RWPE1 (cell line): ENCODE measurements at places on chromosomes 5 and 9.

DNA sequence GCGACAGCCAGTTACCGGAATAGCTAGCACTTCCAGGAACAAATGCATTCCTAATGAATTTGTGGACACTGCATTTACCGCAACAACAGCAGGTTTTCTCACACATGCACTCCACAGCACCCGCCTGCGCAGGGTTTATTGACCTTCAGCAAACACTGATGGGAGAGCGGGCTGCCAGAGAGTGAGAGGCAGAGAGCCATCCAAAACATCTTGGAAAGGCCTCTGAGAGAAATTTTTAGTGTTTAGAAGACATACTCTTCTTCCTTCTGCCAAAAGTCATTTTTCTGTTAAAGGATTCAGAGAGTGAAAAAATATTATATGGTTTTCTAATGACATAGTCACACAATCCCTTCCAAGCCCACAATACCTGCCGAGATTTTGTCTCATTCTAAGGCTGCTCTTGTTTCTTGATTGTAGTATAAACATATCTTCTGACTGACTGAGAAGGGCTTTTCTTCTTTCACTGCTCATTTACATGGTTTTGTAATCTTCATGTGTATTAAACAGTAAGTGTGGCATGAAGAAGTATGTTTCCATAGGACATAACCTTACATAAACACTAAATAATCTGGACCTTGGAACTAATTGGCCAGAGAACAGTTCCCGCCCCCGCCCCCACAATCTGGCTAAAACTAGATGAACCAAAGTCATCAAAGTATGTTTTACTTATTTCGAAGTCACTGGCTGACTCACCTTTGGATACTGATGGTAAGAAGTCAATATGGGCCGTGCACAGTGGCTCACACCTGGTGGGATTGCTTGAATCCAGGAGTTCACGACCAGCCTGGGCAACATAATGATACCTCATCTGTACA lies 432.5 kb upstream of the MEF2C start:
- no peak for DNase-seq

GRCh38 chr5:5139777-5140478 lies at the start of gene ADAMTS16:
Gene ADAMTS16, plus strand, starts transcription at chr5:5140330. Its CDS starts 138 bp downstream, at chr5:5140468.
- DNase-seq: no peak

DNA sequence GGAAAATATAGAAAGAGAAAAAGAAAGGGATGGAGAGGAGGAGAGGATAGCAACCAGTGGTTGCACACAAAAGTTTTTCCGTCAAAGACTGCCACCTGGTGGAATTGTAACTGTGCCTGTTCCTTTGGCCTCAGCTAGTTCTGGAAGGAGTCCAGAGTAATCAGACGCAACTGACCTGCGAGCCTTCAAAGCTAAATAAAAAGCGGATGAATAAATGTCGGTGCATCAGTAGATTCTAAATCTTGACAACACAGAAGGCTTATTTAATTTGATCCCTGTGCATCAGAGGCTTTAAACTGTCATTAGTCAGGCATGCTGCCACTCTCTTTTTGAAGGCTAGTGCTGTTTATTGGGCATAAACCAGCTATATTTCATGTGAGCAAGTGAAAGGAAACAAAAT lies 132.9 kb upstream of the ACO1 start:
- peak; percentile 50 for DNase-seq

GRCh38 chr5:58871648-58872242 lies 288.9 kb downstream of the RAB3C start:
- DNase-seq: peak; percentile 39

DNA sequence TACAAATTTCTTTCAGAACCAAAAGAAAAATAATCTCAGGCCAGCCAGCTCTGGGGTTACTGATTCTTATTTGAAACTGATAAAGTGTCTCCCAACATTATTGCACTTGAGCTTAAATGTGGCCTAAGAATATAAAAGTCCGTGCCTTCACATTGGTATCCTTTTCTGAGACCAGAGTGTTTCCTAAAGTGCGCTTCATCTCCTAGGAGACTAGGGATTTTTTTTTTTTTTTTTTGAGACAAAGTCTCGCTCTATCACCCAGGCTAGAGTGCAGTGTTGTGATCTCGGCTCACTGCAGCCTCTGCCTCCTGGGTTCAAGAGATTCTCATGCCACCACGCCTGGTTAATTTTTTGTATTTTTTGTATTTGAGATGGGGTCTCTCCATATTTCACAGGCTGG lies 23.6 kb upstream of the KCNIP1 start:
- DNase-seq: no peak

GRCh38 chr9:4592886-4593285 lies 69.2 kb upstream of the PLPP6 start:
- no peak for DNase-seq

GRCh38 chr9:70778568-70778967 lies 342.9 kb downstream of the TRPM3 start:
- DNase-seq: no peak

- no peak for DNase-seq
Observed at GRCh38 chr5:176660530-176660859, 13.2 kb downstream of the TSPAN17 start.

- no peak for DNase-seq
Observed at GRCh38 chr9:136160381-136160841, 41.7 kb upstream of the TMEM250 start.

- peak; percentile 76 for DNase-seq
Observed at GRCh38 chr5:53035868-53036381, 46.8 kb downstream of the ITGA2 start.

GRCh38 chr9:16460696-16461095 lies 409.8 kb downstream of the BNC2 start:
- no peak for DNase-seq

DNA sequence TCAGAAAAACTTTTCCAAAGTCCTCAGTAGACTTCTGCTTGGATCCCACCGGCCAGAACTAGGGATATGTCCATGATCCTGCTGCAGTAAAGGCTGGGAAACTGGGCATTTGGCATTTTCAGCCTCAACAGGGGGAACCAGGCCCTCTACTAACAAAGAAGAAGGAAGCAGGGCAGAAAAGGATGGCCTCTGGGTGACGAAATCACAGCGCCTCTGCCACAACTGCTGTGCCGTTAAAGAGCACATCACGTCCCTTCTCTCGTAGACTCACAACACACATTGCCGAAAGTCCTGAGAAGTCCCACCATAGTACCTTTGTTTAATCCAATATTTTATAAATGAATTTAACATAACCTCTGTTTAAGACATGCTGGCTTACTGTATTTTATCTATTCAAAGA lies 10.4 kb upstream of the AFAP1L1 start:
- no peak for DNase-seq

- no peak for DNase-seq
Observed at GRCh38 chr5:91850031-91850430, 466.9 kb upstream of the ARRDC3 start.

GRCh38 chr5:88405783-88406182 lies 137.1 kb upstream of the TMEM161B start:
- DNase-seq: no peak

DNA sequence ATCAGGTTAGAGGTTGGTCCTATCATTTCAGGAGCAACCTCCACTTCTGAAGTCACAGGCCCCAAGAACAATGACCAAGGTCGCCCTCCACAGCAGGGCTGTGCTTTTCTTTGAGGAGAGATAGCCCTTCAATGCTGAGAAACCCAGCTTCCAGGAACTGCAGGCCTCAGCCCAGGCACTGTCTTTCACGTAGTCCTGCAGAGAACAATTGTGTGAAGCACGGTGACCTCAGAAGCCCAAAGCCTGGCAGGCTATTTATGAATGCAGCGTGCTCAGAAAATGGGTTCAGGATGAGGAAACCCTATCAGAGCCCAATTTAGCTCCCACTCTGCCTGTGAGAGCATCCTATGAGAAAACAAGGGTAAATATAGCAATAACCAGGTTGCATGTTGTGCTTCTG lies 388.3 kb downstream of the PLK2 start:
- DNase-seq: no peak

DNA sequence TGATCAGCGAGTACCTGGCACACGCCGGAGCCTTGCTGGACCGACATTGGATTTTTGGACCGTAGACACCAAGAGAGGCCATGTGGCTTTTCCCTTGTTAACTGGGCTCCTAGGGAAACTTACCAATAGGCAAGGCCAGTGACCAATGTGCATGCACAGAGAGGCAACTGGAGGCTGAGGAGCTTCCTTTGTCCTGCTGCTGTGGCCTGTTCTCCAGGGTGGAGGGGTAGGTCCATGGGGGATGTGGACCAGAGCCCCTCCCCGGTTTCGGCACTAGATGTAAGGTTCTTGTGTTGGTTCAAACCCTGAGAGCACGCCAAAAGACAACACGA lies 34.8 kb upstream of the ANXA2R start:
- DNase-seq: no peak

DNA sequence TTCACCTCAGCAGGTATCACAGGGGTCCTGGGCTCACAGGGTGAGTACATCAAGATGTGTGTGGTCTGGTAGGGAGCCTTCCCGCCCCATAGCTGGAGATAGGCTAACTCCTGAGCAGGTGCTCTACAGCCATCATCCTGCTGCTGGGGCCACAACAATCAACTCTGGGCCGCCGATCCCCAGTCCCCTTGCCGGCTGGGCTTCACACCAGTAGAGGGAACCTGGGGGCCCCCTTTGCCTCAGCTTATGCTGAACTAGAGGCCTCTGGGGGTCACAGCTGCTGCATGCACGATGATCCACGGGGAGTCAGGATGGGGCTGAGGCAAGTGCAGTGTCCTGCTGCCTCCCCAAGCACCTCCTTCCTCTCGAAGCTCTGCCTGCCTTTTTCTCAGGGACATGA lies 46.5 kb downstream of the IRF1 start:
- no peak for DNase-seq
